ENCODE measurements at places on chromosomes 4 and X.

- DNase-seq, result no peak
Observed at GRCh38 chr4:123060039-123060770, 137.8 kb upstream of the NUDT6 start.

- no peak for DNase-seq
Observed at GRCh38 chr4:56317749-56318148, 69.5 kb downstream of the AASDH start.

DNA sequence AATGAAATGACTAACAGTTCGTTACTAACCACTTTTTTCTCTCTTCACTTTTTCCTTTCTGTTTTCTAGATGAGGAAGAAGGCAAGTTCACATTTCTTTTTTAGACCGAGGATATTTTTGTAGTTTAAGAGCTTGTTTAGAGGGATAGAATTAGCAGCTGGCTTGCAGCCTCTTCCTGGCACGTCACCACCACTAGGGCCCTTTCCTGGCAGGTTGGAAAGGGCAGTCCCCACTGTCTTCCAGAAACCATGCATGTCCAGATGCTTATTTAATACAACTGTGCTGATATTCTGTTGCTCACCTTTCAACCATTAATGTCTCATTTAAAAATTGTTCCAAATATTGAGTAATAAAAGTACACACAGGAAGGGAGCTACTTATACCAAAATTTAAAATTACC lies 209.5 kb upstream of the PACRGL start:
- DNase-seq, result no peak

GRCh38 chr4:2757426-2757825 lies 1.3 kb upstream of the TNIP2 start:
- no peak for DNase-seq

DNA sequence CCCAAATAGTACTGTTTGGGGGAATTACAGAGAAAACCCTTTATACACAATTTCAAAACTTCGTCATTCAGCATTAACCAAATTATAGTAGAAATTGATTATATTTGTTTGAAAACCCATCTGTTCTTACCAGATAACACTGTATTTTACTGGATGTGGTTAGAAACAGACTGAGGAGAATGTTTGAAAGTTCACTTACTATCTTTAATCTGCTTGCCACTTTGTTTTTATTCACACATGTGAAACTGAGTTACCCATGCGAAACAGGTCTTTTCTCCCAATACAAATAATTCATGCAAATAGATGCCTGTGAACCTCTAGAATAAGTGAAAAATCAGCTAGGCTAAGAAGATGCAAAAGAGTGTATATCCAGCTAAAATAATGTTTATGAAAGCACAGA lies 177.5 kb downstream of the NAA11 start:
- DNase-seq, result no peak

- DNase-seq, result no peak
Observed at GRCh38 chr4:148510211-148510610, 68.0 kb upstream of the NR3C2 start.

GRCh38 chrX:97070346-97070745 lies 186.6 kb downstream of the RPA4 start:
- no peak for DNase-seq

Data from left forelimb (tissue), 1 donor.